ENCODE measurements at places on chromosomes 3 and 15. TPM values are rescaled to one million over a fixed set of nuclear protein-coding genes. Genes with fewer than 3 reads are reported as not detected.
A peak's percentile ranks its signal among the peaks of the same experiment; 100 is the strongest.

- no peak for DNase-seq
Observed at GRCh38 chr15:70761046-70761445, 2.3 kb downstream of the UACA start.

DNAJA4 gene
- 53.7 TPM for total RNA-seq

GRCh38 chr15:79430901-79431635 is 1.1 kb upstream of the MINAR1 start:
- DNase-seq, result peak; percentile 34

ARPP21 gene
- total RNA-seq, result 89.8 TPM

- no peak for DNase-seq
Observed at GRCh38 chr3:134933997-134934396, 138.9 kb downstream of the EPHB1 start.

GRCh38 chr3:37519661-37520060 is 342.0 kb upstream of the CTDSPL start:
- no peak for DNase-seq

All from tongue (tissue), 3 donors.